ENCODE measurements at places on chromosomes 2 and 18.

DNA sequence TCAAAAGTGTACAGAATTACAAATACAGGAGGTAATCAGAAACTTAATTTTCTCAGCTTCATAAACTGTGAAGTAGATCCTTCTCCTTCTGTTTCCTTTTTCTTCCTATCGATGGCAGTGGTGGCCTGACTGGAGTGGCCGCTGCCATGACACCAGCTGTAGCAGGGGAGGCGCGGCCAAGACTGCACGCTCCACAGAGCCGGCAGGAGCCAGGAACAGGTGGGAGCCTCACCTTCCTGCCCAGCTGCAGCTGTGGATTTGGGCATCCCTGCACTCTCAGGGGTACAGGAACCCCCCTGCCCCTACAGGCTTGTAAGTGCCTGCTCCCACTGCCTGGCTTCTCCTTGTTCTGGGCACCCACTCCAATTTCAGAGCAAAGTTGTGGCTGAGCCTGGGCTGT, 76.1 kb downstream of the EPB41L3 start:
- DNase-seq: no peak

- no peak for DNase-seq
Measured at GRCh38 chr2:195622966-195623365, 34.1 kb upstream of the SLC39A10 start.

DNA sequence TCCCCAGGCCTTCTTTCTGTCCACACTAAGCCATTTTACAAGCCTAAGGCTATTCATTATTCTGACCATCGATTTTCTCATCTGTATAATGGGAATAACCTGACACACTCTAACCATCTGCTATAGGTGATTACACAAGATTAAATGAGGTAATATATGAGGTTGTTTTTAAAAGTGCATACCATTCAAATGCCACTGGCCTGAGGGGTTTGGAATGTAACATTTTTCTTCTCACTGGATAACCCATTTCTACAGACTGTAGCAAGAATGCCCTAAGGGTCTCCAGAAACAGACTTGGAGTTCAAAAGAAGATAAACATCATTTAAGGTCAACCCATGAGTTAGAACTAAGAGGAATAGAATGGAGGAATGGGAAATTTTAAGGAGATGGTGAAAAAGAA, 111.7 kb upstream of the SETBP1 start:
- DNase-seq: no peak

GRCh38 chr2:209556354-209556961, 132.6 kb downstream of the MAP2 start:
- DNase-seq: no peak

Data from H9 (cell line).